ENCODE measurements at places on chromosomes 12 and 14.

- no peak for DNase-seq
Measured at GRCh38 chr14:71487941-71488340, 444.3 kb upstream of the RGS6 start.

DNA sequence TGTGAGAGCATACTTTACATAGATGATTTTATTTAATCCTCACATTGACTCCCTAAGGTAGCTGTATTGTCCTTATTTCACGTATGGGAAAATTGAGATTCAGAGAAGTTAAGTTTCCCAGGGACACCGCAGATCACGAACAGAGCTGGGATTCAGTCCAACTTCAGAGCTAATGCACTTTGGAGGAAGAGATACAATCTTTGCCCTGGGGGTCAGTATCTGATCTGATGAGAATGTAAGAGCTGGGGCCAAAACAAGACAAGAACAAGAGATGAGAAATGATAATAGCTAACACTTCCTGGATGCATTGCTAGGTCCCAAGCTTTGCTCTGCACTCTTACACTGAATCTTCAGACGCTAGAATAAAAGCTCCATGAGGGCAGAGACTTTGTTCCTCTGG is 6.0 kb upstream of the CSAD start:
- DNase-seq, result no peak

GRCh38 chr12:115553622-115554021 is 723.9 kb downstream of the MED13L start:
- DNase-seq, result no peak

GRCh38 chr14:76863724-76864407 is 37.7 kb downstream of the LRRC74A start:
- no peak for DNase-seq

DNA sequence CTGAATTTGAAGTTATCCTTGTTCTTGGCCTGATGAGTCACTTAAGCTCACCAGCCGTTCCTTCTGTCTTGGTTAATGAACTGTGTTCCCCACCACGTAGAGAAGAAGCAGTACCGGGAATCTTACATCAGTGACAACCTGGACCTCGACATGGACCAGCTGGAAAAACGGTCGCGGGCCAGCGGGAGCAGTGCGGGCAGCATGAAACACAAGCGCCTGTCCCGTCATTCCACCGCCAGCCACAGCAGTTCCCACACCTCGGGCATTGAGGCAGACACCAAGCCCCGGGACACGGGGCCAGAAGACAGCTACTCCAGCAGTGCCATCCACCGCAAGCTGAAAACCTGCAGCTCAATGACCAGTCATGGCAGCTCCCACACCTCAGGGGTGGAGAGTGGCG is 68.2 kb downstream of the FRMD6 start:
- no peak for DNase-seq

- no peak for DNase-seq
Measured at GRCh38 chr12:14450479-14450878, 85.0 kb downstream of the ATF7IP start.

DNA sequence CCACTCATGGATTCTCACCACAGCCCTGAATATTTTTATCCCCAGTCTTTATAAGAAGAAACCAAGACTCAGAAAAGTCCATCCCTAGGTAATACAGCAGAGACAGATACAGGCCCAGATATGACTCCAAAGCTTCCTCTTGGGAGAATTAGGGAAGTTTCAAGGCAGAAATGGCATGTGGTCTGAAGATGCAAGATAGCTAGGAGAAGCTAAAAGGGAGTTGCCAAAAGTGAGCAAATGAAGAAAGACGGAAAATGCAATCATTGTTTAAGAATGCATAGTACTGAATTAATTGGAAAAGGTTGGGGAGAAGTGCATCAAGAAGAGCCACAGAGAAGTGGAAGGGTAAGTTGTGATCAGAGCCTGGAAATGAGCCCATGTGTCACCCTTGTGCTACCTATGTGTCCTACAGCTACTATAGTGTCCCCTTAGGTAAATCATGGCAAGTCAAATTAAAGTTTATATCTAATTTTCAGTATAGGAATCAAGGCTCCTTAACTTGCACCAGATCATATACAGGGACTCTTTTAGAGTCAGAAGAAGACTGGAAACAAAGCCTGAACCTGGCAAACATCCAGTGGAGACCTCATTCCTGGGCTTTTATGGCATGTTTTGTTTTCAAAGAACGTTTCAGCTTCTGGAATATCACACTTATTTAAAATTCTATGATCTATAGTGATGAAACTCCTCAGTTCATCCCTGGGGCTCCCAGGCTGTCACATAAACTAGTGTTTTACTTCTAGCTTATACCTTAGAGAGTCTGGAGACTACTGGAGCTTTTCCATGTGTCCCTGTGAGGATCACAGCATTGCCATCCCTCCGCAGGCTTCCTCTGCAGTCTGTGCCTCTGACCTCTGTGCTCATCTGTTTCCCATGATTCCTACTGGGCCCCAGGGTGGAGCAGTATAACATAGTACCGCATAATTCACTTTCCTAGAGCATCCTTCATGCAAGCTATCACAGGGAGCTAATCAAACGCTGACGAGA is 189.0 kb upstream of the CDKN3 start:
- no peak for DNase-seq

- DNase-seq, result no peak
Measured at GRCh38 chr14:77485901-77486678, 12.5 kb downstream of the ISM2 start.

DNA sequence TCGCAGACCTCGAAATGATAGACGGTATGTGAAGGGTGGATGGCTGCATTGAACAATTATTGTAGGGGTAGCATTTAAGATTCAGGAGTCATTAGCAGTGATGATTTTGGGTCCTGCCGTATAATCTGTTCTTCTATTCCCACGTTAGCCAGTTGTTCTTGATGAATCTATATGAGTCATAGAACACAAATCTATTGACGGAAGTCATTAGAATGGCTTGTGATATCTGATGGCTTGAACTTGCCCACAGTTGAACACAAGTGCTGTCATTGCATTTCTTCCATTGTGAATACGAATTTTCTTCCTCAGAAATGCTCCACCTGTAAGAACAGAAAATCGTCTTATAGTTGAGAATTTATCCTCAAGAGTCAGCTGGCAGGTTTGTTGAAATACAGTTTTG is 1.9 kb downstream of the SRSF5 start:
- DNase-seq, result no peak

- no peak for DNase-seq
Measured at GRCh38 chr14:76947838-76948184, 80.7 kb downstream of the IRF2BPL start.

DNA sequence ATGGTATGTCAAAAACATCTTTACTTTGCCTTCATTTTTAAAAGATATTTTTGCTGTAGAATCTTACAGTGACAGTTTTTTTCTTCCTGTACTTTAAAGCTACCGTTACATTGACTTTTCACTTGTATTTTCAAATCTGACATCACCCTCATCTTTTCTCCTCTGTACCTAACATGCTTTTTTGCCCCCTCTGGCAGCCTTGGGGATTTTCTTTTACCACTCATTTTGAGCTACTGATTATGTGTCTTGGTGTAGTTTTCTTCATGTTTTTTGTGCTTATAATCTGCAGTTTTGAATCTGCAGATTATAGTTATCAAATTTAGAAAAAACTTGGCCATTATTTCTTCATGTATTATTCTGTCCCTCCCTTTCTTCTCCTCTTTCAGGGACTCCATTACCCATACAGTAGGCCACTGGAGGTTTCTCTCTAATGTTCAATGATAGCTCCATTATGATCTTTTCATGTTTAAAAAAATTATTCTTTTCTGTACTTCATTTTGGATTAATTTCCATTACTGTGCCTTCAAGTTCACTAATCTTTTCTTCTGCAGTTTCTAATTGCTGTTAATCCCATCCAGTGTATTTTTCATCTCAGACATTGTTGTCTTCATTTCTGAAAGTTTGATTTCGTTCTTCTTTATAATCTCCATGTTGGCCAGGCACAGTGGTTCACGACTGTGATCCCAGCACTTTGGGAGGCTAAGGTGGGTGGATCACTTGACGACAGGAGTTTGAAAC is 70.0 kb downstream of the ACADS start:
- DNase-seq, result no peak

DNA sequence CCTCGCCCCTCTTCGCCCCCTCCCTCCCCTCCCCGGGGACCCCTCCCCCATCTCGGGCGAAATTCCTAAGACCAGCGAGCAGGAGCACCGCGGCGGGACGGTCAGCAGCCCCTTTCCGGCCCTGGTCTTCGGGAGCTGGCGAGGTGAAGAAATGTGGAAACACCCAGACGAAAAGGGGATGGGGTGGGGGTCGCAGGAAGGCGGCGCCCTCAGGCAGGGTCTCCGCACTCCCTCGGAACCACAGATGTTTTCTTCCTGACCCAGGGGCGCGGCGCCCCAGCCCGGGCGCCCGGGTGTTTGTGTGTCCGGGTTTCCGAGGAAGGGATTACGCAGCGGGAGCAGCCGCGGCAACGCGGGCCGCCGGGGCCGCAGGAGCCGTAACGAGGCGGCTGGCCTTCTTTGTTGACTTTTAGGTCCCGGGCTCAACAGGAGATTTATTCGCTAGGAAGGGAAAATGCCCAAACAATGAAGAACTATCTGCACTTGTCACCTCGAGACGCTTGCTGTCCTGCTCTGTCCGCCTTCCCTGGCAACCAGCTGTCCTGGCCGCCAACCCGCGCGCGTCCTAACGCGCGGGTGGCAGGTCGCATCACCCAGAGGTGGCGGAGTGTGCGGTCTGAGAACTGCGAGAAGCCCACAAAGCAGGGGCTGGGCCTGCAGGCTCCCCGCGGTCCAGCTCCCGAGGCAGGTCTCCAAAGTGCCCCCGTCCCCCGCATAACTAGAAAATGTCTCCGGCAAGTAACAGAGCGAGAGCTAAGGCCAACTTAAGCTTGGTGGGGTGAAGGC is 7.0 kb downstream of the FOXA1 start:
- DNase-seq, result no peak
